ENCODE measurements at places on chromosomes 4 and X.
A peak's percentile ranks its signal among the peaks of the same experiment; 100 is the strongest.

DNA sequence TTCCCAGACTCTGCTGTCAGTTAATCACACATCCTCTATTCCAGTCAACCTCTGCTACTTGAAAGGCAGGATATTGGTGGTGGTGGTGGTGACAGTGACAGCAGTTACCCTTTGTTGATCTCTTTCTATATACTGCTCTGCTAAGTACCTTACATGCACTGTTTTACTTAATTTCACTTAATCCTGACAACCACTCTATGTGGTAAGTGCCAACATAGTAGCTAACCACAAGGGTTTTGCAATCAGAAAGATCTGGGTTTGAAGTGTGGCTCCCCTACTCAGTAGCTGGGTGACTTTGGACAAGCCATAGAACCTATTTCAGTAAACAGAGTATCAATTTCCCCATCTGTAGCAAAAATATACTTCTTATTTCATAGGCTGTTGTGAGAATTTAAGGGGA is 24.2 kb upstream of the F9 start:
- DNase-seq, result no peak

DNA sequence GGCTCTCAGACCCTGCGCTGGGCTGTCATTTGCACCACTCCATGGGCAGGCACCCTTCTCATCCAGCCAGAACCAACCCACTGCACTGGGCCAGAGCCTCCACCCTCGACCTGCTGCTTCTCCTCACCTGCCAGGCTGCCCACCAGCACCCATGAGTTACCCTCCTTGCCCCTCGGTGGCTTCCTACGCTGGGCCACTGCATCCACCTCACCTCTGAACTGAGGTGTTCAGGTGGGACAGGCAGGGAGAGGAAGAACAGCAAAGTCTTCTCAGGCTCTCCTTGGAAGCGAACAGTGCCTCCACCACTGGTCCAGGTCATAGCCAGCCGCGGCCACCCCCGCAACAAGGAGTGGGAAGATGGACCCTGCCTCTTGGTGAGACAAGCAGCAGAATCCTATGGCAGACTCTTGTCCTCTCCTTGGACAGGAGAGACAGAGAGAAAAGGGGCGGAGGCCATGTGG is 32.4 kb upstream of the HMX1 start:
- DNase-seq, result peak; percentile 8

- no peak for DNase-seq
Observed at GRCh38 chr4:184171011-184171410, 46.7 kb downstream of the ENPP6 start.

DNA sequence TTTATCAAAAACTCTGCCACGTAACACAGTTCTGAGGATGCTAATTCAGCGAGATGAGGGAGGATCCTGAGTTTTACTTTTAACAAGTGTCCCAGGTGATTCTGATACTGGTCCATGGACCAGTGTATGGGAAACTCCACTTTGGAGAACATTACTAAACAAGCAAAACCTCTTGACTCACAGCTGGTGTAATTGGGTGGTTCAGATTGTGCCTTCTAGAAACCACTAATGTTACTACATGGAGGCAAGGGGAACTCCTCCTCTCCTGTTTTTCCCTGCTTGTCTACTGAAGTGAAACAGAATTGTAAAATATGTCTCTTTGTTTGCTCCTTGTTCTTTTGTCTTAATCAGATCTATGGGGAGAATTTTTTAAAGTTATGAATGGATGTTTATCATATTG is 62.6 kb downstream of the FRAS1 start:
- no peak for DNase-seq

- no peak for DNase-seq
Observed at GRCh38 chr4:86778175-86778574, 71.0 kb downstream of the SLC10A6 start.

Measured in activated naive CD4-positive, alpha-beta T cell treated with anti-CD3 and anti-CD28 coated beads, Interleukin-2, amount 50 U/mL, for 16 hours (primary cell).